ENCODE measurements at places on chromosomes 16 and 17.

- no peak for DNase-seq
Measured at GRCh38 chr16:54437921-54438320, 151.3 kb upstream of the IRX3 start.

- no peak for DNase-seq
Measured at GRCh38 chr17:4998732-4999429, 1.1 kb downstream of the KIF1C start.

GRCh38 chr17:57948555-57949420, 6.4 kb downstream of the CUEDC1 start:
- DNase-seq, result no peak

DNA sequence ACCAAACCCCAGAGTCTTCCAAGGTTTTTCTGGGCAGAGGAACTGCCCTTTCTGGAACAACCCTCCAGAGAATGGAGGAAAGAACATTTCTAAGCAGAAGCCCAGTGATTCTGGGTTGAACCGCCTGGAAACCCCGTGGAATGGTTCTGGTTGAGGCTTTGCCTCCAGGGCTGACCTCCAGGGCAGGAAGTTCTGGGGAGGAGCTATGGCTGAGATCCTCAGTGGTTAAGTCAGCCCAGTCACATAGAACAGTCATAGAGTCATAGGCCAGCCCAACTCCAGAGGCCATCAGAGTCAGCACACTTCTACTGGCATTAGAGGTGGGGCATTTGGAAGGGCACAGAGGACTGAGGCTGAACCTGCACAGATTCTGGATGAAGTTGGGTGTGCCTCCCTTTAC, 65.9 kb downstream of the SPACA3 start:
- DNase-seq, result no peak

DNA sequence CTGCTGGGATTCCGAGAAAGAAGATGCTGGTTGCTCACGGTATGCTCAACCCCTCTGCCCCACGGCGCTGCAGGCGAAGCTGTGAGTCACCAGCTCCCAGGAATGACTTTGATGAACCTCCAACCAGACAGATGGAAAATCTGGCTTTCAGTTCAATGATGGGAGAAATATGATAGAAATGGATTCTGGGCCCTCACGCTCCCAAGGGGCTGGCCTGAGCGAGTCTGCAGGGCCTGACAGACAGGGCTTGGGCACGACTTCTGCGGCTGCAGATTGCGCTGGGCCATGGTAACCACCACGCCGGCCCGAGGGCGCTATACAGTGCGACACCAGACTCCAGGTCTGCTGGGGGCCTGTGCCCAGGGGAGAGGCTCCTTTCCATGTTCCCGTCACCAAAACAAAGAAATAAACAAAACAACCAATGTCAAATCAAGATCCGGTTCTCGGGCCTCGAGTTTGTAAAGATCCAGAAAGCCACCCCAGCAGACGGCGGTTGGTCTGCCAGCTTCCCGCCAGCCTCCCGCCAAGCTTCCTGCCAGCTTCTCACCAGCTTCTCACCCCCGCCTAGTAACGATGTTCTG, 11.1 kb upstream of the ABR start:
- no peak for DNase-seq

DNA sequence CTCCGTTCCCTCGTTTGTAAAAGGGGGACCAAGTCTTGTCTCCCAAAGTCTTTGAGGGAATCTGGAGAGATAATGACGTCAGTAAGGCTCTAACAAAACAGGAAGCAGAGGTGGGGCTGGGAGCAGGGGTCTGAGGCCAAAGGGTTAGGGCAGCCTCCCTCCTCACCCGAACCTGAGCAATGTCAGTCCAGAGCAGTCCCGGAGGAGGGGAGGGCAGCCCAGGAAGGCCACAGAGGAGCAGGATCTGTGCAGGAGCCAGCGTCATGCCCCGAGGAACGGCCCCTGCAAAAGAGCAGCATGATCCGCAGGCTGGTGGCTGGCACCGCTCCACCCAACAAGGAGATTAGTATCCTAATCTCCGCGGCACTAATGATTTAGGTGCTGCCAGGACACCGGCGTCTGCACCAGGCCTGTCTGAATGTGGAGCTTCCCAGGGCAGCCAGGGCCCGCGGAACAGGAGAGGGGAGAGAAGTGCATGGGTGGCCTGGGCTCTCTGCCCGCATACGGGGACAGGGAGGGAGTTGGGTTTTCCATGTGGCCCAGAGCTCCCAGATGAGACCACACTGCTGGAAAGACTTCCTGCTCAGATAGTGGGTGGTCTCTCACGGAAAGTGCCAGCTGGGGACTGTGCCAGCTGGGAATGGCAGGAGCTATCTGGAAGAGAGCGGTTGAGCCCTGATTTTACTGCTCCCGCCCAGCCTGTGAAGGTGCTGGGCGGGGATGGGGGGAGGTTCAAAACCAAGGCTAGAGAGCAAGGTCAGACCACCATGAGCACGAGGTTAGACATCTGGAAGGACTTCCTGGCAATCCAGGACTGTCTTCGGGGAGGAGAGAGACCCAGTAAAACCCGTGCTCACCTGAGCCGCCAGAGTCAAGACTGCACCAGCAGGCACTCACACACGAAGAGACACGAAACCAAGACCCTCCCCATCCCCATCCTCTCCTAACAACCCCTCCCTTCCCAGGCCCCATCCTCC, 11.0 kb upstream of the KRT17 start:
- DNase-seq, result no peak

DNA sequence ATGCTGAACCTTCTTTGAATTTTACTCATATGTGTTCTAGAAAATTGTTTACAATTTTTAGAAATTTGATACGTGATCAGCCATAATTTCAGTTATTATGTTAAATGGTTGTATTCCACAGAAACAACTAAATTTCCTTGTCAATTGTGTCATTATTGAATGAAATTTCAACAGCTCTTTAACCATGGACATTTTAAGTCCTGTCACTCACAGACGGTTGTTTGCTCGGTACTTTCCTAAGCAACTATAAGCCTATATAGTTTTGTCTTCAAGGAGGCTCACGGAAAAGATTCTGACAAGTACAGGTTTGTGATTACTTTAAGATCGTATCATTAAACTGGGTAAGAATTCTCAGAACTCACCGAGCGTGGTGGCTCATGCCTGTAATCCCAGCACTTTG, 31.8 kb downstream of the SLC39A11 start:
- DNase-seq, result no peak

DNA sequence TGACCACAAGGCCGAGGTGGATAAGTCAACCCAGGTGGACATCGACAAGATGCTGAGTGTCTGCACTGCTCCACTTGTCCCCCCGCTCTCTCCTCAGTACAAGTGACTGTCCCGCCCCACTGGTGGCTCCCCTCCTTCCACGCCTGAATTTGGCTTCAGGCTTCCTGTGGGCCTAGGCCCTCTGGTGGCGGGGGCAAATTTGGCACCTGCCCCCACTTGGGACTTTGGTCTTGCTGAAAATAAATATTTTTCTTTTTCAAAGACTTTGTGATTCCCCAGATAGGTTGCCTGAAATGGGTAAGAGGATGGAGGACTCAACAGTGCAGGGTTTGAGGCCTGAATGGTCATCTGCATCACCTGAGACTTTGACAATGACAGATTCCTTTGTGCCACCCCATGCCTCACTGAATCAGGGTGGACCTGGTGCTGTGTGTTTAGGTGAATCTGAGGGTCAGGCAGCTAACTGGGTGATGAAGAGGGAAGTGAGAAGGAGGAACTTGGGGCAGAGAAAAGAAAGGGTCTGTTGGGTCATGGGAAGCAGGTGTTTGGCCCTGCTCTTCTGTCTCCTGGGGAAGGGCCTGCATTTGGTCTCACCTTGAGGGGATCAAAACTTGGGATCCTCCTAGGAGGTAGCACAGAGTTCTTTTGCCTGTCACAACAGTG, 2.0 kb downstream of the C16orf86 start:
- DNase-seq, result no peak

DNA sequence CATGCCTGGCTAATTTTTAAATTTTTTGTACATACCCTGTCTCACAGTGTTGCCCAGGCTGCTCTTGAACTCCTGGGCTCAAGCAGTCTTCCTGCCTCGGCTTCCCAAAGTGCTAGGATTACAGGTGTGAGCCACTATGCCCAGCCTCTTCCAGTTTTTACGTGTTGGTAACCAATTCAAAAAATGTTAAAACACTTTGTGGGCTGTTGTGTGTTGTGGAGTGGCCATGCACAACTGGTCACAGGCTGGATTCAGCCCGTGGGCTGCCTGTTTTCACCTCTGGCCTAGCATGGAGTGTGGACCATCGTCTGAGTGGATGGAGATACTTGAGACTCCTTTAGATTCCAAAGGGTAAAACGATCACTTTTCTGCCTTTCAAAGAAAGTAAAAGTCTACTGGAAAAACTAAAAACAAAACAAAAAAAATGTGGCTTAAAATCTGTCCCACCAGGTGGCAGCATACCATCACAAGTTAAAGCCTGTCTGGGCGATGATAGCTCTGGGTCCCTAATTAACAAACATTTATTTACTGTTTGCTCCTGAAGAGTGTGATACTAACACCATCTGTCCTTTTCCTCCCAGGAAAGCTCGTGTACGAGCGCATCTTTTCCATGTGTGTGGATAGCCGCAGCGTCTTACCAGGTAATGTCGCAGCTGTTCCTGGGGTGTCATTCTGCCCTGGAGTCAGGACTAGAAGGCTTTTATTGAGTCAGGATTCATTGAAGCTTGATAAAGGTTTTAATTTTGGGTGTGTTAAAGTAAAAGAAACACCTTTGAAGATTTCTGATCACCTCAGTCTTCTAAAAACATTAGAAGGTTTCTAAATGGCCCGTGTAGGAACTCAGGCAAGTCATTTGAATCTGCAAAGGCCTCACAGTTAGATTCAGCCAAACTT, 45.8 kb downstream of the VPS35L start:
- DNase-seq, result no peak

DNA sequence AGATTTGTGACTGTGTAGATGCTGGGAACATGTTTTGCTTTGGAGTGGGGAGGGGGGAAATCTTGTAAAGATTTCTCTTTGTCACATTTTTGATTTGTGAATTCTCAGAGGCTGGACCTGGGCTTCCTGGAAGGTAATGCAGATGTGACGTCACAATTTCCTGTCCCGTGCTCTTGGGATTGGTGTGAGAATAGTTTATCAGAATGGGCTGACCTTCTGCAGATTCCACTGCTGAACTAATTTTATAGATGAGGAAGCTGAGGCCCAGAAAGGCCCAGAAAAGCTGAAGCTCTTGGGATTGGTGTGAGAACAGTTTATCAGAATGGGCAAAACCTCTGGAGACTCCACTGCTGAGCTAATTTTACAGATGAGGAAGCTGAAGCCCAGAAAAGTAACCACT, 34.0 kb downstream of the HS3ST3B1 start:
- DNase-seq, result no peak

Data from NCI-H524 treated with DMSO at 0.1 percent for 48 hours (cell line).